ENCODE measurements at places on chromosomes 16 and 17.

DNA sequence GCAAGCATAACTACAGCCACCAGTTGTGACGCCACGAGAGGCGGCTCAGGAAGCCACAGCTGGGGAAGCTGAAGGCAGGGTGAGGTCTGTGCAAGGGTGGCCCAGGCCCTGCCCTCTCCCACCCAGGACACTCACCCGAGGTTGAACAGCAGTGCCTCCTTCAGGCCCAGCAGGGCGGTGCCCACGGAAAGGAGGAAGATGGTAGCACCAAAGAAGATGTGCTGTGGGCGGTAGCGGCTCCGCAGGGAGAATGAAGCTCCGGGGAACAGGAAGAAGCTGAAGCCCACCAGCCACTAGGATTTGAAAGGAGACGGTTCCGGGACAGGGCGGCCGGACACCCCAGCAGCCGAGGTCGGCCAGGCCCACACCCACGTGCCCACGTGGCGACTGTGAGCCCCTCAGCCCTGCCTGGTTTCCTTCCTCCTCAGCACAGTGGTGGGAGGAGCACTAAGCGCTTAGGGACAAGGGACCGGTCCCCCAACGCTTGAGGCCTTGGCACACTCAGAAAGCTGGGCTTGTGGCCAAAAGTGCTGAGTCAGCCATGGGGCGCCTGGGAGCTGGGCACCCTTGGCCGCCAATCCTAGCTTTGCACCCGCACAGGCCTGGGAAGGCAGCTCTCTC lies 11.0 kb downstream of the CYB561 start:
- no peak for DNase-seq

- peak; percentile 87 for DNase-seq
Measured at GRCh38 chr17:3048727-3049471, 14.5 kb downstream of the OR1D5 start.

DNA sequence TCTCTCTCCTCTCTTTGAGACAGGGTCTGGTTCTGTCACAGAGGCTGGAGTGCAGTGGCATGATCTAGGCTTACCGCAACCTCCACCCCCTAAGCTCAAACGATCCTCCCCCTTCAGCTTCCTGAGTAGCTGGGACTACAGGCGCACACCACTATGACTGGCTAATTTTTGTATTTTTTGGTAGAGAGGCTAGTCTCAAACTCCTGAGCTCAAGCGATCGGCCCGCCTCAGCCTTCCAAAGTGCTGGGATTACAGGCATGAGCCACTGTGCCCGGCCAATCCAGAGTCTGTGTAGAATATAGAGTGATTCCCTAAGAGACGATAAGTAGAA lies 65.8 kb upstream of the RPH3AL start:
- DNase-seq = no peak

DNA sequence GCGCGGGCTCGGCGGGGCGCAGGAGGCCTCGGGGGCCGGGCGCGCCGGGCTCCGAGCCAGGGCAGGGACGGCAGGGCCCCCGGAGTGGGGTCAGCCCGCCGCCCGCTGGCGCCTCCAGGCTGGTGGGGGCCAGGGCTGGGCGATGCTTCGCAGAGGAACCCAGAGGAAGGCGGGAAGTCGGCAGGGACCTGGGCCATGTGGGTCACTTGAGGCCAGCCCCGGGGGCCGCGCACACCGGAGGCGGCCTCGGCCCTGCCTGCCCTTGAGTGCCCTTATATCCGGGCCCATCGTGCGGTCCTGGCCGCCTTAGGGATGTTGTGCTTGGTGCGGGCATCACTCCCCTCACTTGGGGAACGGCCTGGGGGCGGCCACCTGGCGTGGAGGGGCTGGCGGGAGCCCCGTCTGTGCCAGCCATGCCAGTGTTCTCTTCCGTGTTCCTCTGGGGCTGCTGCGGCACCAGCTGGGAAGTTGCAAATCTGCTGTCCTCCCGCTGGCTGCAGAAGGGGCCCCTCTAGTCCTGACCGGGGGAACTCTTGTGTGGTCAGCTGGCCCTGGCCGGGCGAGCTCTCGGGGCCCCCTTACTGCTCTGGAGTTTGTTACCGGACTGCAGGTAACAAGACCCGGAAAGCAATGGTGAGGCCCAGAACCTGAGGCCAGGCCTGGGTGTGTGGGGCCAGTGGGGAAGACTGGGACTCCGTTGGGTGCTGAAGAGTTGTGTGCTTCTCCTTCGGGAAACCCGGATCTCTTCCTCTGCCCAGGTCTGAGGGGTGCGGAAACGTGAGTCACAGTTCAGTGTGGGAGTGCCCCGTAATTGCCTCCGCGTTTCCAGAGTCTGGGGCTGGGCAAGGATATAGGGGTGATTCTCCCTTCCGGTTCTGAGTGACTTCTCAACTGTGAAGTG lies 849 bp downstream of the CAPN15 start:
- DNase-seq = no peak

- DNase-seq = no peak
Measured at GRCh38 chr16:57036315-57036714, 47.0 kb downstream of the NLRC5 start.

DNA sequence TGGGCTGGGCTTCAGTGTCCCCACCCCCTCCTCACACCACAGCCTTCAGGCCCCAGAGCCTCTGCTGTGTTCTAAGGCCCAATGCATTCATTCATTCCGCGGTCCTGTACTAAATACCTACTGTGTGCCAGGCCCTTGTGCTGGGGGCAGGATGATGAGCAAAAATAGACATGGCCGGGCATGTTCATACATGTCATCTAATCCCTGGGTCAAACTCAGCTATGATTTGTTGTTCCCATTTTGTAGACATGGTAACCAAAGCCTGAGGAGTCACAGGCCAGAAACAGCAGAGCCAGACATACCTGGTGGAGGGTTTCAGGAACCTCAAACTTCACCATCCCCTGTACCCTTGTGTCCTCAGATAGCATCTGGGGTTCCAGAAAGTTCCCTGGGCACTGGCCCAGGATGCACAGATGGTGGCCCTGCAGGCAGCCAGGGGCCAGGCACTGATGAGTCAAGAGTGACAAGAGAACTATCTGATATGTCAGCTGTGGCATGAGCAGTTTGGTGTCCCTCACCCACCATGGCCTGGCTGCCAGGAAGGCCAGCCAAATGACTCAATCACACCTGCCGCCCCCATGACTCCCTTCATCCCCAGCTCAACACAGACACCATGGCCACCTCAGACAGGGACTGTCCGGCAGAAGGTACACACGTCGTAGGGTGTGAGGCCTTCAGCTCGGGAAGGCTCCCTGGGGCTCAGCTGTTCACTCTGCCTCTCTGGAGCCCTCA lies 2.7 kb upstream of the RRAD start:
- no peak for DNase-seq

- DNase-seq = no peak
Measured at GRCh38 chr17:6528557-6528956, 27.8 kb downstream of the PITPNM3 start.

DNA sequence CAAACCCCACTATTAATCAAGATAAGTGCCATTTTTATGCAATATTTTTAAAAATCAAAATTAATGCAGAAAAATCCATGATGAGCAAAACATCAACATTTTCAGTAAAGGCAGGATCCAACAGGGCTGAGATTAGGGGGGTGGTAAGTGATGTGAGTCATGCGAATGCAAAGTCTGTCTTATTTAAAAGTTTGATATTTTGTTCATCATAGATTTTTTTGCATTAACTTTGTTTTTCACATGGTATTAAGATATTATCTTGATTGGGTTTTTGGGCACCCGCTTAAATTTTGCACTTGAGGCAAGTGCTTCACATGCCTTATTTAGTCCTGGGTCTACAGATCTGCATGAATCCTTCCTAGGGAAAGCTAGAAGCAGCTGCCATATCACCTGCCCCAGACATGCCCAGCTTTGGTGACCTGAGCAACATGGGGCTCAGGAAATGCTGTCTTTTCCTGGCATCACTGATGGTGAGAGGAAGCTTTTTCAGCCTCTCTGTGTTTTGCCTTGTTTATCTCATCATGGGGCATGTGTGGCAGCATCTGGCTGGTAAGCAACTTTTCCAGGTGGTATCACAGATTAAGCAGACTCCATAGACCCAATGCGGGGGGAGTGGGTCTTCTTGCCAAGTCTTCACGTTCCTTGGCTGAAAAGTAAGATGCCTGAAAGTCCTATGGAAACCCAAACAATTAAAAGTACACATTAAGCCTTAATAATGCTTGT lies 57.6 kb upstream of the NFAT5 start:
- no peak for DNase-seq
